ENCODE measurements at places on chromosomes 6 and 20.

- DNase-seq, result no peak
These were observed 217.0 kb downstream of the HAO1 start for GRCh38 chr20:7723284-7723683.

DNA sequence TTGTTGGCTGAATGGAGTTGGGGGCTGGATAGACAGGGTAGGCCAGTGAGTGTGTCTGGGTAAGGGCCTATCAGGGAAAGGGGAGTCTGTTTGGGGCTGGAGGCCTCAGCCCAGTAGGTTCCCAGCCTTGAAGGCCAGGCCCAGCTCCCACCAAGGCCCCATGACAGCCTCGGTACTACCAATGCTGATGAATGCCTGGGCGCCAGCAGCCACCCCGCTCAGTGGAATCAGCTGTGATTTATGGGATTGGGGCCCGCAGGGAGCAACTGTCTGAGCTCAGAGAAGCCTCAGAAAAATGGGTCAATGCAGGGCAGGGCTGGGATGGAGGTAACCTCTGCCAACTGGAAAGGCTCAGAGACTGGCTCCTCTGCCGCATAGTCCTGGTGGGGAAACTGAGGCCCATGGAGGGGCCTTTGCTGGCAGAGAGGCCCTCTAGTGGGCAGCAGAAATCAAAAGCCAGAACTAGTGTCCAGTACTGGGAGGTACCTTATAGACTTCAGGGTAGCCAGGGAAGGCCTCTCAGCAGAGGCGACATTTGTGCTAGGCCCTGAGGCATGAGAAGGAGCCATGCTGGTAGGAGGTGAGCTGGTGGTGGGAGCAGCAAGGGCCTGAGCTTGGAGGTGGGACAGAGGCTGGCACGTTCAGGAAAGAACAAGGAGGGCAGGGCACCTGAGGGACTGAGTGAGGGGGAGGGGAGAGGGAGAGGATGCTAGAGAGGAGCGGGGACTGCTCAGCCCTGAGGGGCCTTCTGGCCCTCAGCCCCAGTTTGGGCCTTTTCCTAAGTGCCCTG lies 36.4 kb downstream of the DLGAP4 start:
- no peak for DNase-seq

DNA sequence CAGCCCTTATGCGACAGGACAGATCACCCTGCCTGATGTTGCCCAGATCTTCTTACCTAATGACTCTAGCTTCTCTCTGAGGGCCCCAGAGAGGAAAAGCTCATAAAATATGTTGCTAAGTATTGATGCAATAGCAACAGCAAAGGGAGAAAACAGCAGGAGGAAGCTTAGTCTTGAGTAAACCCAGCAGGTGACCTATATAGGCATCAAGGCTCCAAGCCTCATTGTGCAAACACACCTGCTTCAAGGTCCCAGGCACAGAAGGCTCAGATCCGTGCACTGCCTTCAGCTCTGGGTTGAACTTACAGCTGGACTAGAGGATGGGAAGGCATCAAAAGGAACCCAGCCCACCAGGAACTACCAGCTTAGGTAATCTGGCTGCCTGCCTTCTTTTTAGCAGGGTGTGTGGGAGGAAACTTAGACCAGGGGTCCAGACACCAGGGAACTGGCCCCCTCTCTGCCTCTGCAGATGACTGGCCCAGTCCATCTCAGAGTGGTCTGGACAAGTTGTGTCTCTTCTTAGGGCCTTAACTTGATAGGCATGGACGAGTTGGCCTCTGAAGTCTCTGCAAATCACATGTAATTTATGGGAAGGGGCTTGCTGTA lies 34.4 kb downstream of the TGM3 start:
- DNase-seq, result no peak

- DNase-seq, result no peak
These were observed 31.7 kb downstream of the UQCC2 start for GRCh38 chr6:33679761-33680160.

DNA sequence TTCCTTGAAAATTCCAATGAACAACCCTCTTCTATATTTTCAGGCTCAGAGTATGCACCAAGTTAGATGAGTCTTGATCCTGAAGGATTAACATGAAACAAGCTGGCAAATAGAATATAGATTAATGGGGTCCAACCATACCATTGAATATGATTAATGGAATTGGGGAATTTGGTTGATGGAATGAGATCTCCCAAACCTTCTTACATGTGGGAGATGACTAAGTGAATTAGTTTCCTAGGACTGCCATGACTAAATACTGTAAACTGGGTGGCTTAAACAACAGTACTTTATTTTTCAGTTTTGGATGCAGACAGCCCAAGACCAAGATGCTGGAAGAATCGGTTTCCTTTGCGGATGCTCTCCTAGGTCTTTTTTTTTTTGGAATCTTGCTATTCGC lies 347.0 kb downstream of the QKI start:
- DNase-seq, result no peak

GRCh38 chr6:156474507-156475120 lies 302.6 kb upstream of the ARID1B start:
- DNase-seq, result no peak

DNA sequence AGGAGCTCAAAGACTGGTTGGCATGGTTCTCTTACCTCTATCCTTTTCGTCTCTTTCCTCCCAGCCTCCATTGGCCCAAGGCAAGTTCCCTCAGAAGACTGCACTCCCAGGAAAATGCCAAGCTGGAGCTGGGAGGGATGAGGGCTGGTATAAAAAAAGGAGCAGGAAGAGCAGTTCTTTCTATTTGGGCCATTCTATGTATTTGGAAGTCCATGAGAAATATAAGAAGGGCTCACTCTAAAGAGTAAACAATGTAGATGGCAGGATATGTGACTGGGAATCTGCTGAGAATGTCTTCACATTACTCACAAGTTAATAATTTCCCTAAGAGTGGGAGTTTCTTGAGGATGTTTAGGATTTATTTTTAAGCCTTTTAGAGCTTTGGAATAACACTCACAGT lies 36.6 kb upstream of the ADTRP start:
- no peak for DNase-seq

- DNase-seq, result no peak
These were observed 116.6 kb downstream of the ZDHHC14 start for GRCh38 chr6:157497579-157497978.

DNA sequence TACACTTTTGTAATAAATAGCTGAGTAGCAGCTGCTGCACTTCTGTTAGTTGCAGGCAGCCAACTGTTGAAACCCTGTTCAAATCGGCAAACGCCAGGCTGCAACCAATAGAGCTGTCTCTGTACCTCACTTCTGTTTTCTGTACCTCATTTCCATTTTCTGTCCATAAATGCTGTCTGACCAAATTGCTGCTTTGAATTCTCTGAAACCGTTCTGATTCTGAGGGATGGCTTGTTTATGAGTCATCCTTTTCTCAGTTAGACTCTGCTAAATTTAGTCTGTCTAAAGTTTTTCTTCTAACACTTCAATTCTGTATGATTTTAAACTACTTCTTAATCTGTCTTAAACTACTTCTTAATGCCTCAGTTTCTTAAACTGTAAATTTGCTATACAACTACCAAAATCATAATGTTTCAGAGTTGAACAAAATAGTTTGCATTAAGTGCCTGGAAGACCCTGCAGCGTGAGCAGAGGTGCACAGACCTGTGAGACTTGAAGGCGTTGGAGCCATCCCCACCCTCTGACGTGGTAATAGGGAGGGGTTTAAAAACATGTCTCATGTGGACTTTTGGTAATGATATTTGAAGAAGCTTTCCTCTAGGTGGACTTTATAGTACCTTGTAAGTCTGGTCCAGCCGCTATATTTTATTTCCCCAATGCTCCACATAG lies 9.6 kb downstream of the BTNL2 start:
- no peak for DNase-seq

DNA sequence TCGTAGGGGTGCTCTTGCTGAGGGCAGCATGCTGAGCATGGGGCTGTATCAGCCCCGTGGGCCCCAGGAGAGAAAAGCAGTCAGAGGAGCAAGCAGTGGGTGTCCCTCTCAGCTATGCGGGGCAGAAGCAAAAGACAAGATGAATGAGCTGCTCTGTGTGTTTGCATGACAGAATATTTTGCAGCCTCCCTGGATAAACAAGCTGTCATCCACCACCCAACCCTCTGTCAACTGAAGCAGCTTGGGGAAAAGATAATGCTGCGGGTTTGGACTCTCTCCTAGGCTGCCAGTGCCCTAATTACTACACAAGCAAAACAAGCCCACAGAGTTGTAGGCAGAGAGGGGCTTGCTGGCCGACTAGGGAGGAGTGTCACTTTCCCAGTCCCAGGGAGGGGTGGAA lies 82.3 kb upstream of the PTPRT start:
- no peak for DNase-seq

GRCh38 chr6:16438718-16439591 lies 200.6 kb downstream of the GMPR start:
- peak; percentile 45 for DNase-seq

DNA sequence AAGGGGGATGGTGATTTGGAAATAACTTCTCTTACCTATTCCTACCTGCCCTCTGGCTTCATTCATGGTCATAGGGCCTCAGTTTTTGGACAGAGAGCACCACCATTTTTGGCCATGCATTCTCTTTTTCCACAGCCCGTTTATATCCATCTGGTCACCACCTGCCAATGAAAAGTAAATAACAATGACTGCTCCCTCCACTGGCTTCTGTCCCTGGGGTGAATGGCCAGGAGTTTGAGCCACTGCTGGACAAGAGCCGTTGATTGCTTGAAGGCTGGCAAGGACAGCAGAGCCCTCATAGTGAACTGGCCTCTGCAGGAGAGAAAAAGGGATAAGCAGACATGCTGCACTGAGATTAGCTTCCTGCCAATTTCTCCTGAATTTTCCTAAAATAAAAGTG lies 261.8 kb downstream of the ADGB start:
- DNase-seq, result no peak

- no peak for DNase-seq
These were observed 336.8 kb upstream of the SASH1 start for GRCh38 chr6:148005806-148006205.

GRCh38 chr6:144317736-144318135 lies 32.6 kb downstream of the UTRN start:
- DNase-seq, result no peak

GRCh38 chr6:99879431-99879830 lies 114.6 kb downstream of the MCHR2 start:
- no peak for DNase-seq

GRCh38 chr6:132392270-132392646 lies 9.0 kb downstream of the MOXD1 start:
- no peak for DNase-seq

- DNase-seq, result no peak
These were observed 1193.4 kb upstream of the MAP3K7 start for GRCh38 chr6:91780270-91780669.

DNA sequence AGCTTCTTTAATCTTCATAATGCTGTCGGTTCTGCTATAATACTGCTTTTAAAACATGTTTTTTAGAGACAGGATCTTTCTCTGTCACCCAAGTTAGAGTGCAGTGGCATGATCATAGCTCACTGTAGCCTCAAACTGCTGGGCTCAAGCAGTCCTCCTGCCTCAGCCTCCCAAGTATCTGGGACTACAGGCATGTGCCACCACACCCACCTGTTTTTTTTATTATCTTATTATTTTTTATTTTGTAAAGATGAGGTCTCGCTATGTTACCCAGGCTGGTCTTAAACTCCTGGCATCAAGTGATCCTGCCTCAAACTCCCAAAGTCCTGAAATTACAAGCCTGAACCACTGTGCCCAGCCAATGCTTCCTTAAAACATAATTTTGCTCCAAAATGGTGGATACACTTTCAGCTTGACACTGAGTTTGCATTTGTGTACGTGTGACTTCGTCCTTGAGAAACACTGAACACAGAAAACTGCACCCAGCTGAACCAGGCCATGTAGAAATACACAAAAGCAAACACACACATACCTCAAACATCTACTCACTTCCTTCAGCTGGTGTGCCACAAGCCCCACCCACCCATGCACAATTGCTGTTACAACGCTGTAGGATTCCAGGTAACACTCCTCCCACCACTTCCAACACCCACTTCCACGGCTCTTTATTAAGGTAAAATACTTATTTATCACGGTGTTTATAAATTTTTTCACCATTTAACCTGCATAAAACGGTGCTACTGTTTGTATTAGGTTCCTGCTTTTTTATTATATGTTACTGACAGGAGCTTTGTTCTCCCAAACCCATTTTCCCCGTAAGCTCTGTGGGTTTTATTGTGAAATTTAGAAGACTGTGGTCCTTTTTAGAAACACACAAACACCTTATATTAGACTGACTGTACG lies 109.1 kb downstream of the TSHZ2 start:
- DNase-seq, result peak; percentile 18

- no peak for DNase-seq
These were observed 2.0 kb downstream of the EEF1E1 start for GRCh38 chr6:8100159-8100854.

DNA sequence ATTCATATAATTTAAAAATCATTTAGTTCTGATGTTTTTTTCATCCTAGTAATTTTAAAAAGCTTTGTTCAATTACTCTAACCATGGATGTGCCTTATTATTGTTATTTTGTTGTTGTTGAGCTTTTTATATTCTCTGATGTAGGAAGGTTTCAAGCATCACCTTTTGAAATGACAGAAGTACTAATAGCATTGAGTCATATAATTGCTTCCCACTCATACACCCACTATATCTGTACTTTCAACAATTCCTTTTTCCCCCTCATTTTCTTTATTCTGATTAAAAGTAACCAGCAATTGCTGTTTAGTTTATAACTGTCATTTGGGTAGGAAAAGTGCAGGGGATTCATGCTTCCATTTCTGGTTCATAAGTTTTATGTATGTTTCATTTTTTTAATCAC lies 38.6 kb downstream of the DNAH8 start:
- no peak for DNase-seq

DNA sequence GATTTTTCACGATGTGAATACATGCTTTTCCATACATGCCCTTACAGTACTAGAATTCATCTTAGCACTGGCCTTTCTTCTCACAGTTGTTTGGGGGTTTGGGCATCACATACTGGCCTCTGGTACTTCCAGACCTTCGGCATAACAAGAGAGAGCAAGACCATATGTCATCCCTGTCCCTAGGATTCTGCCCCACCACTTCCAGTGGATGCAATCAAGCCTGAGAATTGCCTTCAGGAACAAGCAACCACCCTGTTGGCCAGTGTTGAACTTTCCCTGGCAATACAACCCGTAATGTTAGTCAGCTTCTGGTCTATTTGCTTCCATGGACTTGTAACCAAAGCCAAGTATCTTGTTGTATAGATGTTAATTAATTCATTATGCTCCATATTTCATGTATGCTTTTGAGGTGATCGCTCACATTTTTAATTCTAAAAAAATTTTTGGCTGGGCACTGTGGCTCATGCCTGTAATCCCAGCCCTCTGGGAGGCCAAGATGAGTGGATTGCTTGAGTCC lies 15.4 kb upstream of the SLPI start:
- DNase-seq, result no peak

GRCh38 chr6:81475646-81476045 lies 276.8 kb downstream of the TENT5A start:
- DNase-seq, result no peak

- DNase-seq, result no peak
These were observed 1.6 kb downstream of the ZMYND8 start for GRCh38 chr20:47354714-47355488.

DNA sequence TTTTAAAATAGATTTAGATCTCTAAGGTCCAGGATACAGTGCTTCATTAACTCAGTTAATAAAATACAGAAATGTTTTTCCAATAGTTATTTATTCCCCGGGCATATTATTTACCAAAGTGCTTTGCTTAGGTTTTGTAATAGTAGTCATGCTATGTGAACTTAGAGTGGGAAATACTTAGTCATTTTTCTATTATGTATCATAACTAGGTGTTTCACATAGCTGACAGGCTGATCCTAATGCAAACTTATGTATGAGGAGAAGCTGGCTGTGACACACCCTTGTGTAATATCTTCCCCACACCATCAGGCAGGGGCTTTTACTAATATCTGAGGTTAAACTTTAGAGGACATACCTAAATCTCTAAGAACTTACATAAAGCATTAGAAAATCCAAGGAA lies 277.7 kb upstream of the RIMS1 start:
- DNase-seq, result no peak

GRCh38 chr6:130848945-130849344 lies 21.7 kb downstream of the SMLR1 start:
- DNase-seq, result no peak
